AG10803 (cell line): ENCODE measurements at places on chromosomes 2 and 18.

DNA sequence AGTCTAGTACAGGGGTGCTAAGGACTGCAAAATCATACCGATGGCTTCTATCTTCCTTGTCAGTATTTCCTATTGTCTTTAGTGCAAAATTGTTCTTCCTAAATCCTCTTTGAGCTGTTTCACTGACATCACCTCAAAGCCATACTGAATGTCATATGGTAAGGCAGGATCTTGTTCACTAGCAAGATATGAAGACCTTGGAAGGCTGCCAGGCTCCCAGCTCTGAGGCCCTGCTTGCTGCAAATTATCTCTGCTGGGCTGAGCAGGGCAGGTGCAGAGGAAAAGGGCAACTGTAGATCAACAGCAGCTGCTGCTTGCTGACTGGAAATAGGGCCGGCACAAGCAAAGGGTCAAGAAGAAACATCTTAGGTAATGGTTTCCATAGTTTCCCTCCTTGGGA lies 58.2 kb downstream of the PMAIP1 start:
- peak; percentile 54 for DNase-seq

GRCh38 chr18:79315596-79315995 lies 80.1 kb upstream of the NFATC1 start:
- DNase-seq = no peak

DNA sequence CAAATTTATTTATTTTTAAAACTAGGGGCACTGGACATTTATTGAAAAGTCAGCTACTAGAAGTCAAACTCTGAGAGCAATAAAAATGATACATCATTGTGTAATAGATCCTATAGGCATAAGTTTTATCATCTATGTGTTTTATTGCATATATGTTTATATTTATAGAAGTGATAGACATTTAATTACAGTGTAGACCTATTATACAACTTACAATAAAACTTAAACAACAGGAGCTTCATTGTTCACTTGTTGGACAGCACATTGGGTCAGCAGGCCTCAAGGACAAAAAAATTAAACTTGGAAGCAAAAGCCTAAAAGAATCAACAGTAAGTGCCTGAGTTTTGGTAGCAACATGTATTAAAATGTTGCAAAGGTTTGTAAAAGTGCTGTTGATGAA lies 15.0 kb upstream of the ACTR2 start:
- DNase-seq = no peak

GRCh38 chr2:60608679-60609078 lies 55.2 kb upstream of the BCL11A start:
- peak; percentile 5 for DNase-seq

DNA sequence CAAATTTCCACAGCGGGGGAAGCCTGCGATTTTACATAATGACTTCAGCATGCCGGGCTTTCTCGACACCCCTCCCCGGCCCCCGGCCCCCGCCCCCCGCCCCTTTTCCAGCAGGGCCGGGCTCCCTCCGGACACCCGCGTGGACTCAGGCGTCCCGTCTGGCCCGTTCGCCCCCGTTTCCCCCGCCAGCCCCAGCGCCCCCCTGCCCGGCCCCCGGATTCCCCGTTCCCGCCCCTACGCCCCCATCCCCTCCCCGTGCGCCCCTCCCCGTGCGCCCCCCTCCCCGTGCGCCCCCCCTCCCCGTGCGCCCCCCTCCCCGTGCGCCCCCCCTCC lies 456 bp upstream of the NFATC1 start:
- DNase-seq = no peak

- no peak for DNase-seq
These were observed 135.7 kb downstream of the DSEL start for GRCh38 chr18:67380867-67381266.

GRCh38 chr2:223488814-223489213 lies 113.3 kb downstream of the SCG2 start:
- DNase-seq = no peak

- peak; percentile 95 for DNase-seq
These were observed 4.4 kb downstream of the ACTR3 start for GRCh38 chr2:113894156-113894743.

- no peak for DNase-seq
These were observed 98.9 kb downstream of the EIPR1 start for GRCh38 chr2:3278521-3279218.

DNA sequence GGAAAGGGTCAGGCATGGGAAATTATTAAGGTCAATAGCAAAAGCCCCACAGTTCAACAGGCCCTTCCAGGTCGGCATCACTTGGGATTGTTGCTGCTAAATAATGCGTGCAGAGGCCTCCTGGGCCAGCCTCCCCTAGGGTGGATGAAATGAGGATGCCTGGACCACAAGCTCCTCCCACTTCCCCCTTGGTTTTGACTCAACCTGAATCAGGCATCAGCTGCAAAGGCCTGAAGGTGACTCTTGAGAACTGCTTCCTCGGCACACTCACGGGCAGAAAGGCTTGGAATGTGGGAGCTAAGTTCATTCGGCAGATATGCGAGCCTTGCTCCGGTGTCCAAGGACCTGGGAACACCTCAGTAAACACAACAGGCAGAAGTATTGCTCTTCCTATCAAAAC lies 69.3 kb downstream of the MBP start:
- no peak for DNase-seq

DNA sequence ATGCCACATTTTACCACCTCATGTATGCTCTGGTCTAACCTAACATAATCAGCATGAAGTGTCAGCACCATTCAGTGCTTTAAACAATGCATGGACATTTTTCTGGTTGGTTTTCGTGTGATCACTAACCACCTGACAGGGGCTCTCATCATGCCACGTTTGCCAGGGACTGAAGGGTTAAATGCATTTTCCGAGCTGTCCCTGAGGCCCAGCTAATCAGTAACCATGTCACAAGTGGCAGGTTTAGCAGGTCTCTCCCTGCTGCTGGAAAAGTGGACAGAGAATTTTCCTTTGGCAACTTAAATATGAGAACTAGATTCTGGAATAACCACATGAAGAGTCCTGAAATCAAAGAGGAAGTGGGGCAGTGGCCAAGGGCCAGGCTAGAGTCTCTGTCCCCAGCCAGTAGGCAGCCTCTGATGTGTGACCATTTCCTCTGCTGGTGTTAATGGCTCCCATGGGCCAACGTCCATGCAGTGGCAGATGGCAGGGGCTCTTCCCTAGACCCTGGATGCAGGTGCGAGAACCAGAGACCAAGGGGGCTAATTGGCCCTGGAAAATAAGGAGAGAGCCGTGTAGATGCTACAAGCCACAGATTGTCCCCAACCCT lies 69.5 kb downstream of the TPGS2 start:
- no peak for DNase-seq

DNA sequence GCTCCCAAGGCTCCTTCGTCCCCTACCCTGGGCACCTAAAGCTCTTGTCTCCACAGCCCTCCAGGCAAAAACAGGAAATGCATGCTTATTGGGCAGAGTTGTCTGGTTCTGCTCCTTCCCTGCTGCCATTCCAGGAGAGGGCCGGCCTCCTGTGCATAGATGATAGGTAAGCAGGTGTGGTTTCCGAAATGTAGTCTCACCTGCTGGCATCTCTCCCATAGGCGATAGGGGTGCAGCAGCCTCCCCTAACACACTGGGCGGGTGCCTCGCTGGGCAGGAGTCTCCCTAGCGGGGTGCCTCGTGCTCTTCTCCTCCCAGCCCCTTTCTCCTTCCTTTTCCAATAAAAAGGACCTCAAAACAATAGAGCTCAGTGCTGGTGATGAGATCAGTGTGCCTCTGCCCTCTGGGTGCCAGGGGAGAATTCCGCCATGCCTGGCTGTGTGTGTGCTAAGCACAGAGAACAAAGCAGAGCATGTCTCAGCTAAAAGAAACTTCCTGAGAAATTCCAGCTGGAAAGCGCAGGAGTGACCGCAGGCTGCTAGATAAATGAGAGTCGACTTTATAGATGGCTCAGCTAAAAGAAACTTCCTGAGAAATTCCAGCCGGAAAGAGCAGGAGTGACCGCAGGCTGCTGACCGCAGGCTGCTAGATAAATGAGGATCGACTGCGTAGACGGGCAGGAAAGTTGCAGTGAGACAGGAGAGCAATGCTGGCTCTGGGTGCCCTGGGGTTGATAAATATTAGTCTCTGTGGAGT lies 11.3 kb upstream of the PXDN start:
- no peak for DNase-seq

DNA sequence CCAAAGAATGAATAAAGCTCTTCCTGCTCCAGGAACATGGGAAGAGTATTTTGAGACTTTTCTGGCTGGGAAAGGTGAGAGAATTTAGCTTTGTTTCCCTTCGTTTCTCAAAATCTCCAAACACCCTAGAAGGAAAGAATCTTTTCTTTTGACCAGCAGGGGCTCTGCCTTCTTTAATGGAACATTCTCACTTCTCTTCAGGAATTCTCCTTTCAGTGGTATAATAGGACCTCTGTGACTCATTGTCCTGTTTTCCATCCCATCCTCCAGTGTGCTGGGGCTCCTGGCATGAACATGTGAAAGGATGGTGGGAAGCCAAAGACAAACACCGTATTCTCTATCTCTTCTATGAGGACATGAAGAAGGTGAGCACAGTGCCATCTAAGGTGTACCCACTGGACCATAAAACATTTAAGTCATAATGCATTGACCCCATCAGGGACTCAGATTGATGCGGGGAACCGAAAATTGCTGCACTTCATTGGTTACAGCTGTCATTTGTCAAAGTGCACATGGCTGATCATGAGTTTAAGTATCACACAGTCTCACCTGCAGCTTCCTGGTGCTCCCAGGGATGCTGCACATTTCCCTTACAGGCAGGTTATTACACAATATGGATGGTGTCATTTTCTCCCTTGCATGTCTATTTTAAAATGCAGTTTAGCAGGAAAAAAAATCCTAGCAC lies 5.5 kb downstream of the SULT1C4 start:
- no peak for DNase-seq

GRCh38 chr18:3223356-3223755 lies 3.6 kb upstream of the MYOM1 start:
- DNase-seq = no peak

DNA sequence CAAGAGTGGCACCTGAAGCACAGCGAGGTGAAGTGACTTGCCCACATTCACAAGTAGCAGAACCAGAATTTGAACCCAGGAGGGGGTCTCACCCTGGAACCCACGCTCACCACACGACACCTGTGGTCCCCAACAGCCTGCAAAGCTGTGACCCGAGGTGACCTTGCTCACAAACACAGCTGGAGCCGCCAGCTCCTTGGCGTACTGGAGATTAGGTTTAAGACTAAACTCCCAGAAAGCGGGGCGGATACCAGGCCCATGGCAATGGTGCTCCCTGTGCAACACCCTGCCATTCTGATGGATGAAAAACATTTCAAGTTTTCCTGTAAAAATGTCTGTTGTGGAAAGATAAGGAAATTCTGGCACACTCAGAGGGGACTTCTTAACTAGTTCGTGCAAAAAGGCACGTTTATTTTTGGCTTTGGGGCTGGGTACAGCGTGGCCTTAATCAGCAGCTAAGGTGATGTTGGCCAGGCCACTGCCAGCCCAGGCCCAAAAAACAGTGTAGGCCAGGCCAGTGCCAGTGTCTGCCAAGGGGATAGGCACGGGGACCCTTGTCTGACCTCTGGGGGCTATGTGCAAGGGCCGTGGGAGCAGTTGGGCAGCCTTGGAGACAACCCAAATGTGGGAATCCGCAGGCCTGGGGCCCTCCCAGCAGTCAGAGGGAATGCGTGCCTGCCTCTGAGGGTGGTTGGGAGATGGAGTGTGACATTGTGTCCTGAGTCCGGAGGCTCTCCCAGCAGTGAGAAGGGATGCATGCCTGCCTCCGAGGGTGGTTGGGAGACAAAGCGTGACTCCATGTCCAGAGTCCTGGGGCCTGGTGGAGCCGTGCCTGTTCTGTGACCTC lies 185.0 kb upstream of the HS6ST1 start:
- no peak for DNase-seq

GRCh38 chr2:165440367-165440766 lies 29.1 kb upstream of the CSRNP3 start:
- DNase-seq = peak; percentile 84

DNA sequence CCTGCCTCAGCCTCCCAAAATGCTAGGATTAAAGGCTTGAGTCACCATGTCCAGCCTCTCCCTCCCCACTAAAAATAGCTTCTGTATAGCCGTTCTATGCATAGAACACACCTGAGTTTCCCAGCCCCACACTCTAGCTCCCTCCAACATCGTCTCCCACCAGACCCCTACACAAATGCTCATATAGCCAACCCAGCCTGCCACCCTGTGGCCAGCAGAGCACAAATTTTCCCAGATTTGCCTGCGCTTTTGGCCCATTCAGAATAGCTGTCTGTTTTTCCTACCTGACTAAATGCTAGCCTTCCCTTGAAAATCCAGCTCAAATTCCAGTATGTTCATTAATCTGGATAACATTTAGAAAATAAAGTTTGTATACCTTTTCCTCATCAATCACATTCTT lies 22.8 kb downstream of the TRABD2A start:
- DNase-seq = no peak

DNA sequence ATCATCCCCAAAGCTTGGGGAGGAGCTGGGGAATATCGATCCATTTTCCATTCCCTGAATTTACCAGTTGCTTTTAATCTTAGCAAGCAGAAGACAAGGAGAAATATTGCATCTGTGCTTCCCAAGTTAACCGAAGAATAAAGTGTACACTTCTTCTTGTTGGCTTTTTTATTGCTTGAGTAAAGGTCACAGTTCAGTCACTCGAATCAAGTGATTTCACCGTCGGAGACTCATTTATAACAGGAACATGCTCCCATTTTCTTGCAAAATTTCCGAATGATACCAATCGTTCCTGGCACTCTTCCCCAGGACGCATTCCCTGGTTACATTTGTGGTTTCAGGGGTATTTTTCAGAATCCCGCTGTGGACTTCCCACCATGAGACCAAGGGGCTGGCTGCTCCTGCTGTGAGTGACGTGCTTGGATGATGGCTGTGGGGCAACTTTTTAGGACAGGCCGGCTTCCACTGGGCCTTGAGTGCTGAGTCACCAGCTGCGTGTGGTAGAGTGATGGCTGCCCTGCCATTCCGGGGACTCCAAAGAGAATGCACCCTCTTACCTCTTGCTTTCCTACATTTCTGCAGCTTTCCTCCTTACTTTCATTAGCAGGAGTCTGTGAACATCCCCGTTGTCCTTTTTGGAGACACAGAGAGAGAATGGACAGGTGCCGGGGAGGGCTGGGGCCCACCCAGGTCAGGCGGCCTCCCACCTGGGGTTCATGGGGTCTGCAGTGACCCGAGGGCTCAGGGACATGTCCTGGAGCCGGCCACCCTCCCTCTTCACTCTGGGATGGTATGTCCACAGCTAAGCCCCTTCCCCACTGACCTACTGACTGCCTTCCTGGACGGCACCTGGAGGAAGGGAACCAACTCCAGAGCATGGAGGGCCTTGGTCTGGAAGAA lies 60.7 kb upstream of the HDAC4 start:
- DNase-seq = no peak

DNA sequence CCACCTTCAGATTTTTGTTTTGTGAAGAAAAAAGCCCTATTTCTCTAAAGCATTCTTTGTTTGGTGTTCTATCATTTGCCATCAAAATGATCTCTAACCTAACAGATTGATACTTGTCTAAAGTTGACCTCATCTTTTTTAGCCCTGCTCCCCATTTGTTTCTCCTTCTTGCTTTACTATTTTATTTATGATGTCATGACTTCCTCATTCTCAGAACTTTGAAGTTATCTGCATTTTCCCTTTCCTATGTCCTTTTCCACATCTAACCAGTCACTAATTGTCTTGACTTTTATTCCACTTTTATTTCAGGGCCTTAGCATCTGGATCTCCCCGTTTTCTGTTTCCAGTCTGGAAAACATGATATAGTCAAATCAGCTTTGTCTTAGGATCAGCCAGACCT lies 8.3 kb downstream of the RAPGEF4 start:
- DNase-seq = no peak
